Lung (tissue), 17 donors: ENCODE measurements at places on chromosomes 13 and 19. TPM values are rescaled to one million over a fixed set of nuclear protein-coding genes. Genes with fewer than 3 reads are reported as not detected.

GRCh38 chr19:38653028-38653571 is 5.7 kb downstream of the ACTN4 start:
- peak; percentile 78 for DNase-seq

DNA sequence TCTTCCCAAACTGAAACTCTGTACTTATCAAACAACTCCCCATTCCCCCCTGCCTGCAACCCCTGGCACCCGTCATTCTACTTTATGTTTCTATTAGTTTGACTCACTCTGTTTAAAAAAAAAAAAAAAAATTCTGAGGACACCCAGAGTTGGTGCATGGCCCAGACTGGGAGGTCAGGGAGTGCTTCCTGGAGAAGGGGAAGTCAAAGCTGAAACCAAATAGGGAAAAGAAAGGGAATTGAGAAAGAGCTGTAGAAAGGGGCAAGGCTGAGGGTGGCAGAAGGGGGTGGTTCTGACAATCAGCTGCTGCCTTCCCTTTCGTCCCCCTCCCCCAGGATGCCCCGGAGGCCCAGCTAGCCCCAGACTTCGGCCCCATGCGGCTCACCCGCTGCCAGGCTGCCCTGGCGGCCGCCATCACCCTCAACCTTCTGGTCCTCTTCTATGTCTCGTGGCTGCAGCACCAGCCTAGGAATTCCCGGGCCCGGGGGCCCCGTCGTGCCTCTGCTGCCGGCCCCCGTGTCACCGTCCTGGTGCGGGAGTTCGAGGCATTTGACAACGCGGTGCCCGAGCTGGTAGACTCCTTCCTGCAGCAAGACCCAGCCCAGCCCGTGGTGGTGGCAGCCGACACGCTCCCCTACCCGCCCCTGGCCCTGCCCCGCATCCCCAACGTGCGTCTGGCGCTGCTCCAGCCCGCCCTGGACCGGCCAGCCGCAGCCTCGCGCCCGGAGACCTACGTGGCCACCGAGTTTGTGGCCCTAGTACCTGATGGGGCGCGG is 9.0 kb upstream of the STRN4 start:
- no peak for DNase-seq

DNA sequence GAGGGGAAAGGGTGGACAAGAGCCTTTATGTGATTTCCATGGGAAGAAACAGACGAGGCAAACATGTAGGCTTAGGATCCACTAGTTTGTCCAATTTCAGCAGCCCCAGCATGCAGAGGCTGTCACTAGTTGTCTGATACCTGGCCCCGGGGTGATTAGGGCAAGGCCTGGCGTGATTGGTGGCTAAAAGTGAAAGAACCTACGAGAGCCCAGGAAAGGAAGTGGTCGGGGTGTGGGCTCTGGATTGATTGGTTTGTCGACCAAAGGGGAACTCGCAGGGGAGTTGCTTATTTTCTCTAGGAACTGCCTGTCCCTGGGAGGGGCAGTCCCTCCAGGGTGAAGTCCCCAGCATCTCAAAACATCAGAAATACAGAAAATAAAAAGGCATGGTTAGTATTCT is 64.2 kb upstream of the UQCRFS1 start:
- DNase-seq = peak; percentile 31

- DNase-seq = no peak
Observed at GRCh38 chr13:41452462-41452861, 4.9 kb upstream of the RGCC start.

DNA sequence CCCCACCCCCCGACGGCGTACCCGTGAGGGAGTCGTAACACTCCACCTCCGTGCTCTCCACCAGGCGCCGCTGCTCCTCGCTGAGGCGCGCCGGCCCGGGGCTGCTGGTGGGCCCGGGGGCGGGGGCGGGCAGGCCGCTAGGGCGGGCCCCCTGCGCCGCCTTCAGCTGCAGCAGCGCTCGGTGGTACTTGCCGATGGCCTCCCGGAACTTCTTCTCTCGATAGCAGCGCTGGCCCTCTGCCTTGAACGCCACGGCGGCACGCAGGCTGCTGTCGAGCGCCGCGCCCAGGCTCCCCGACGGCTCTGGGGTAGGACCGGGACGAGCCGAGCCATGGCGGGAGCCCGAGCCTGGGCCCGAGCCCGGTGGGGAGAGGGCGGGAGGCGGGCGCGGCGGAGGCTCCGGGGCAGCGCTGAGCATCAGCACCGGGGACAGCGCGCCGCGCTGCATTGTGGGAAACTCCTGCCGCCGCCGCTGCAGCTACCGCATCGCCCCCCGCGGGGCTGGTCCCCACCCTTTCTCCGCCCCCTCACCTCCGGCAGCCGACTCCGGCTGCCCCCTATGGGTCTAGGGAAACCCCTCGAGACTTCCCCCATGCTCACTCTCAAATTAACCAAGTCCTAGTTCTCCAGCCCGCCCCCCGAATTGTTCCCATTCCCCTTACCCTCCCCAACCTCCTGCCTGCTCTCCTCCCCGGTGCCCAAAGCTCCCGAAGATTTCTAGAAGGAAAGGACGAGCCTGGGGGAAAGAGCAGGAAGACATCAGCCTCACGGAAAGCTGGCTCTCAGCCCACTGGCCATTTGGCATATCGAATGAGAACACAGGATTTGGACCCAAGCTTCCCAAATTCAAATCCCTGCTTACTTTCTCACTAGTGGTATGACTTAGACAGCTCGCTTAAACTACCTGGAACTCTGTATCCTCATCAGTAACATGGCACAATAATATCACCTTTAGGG is at the start of gene TTC9B:
Gene TTC9B (minus strand): TSS at position 451 of the 957 bp plus-strand sequence. CDS start 3 bp downstream, at position 448.
- peak; percentile 34 for DNase-seq

GRCh38 chr19:29537181-29537580 is 11.4 kb downstream of the VSTM2B start:
- DNase-seq = no peak

DNA sequence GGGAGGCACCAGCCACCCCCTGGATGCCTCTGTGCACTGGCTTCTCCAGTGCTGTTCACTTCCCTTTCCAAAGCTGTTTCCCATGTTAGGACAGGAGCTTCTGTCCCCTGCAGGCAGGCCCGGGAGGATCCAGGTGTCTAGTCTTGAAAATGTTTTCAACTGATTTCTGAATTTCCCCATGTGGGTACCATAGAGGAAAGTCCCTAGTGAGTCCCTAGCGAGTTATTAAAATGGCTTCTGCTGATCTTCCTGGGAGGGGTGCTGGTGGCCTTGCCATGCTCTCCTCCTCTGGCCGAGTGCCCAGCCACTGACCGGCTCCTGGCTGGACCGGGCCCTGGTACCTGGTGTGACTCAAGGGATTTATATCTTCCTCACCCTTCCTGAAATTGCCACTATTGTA is 5.2 kb upstream of the ANKRD10 start:
- no peak for DNase-seq

The PEPD gene
- 29.6 TPM for total RNA-seq

The METTL21C gene
- total RNA-seq = not detected

The ZNF730 gene
- 0.74 TPM for total RNA-seq

The ZNF418 gene
- total RNA-seq = 7.0 TPM
